ENCODE measurements at places on chromosomes 1 and 21. TPM values are rescaled to one million over a fixed set of nuclear protein-coding genes. Genes with fewer than 3 reads are reported as not detected.

DNA sequence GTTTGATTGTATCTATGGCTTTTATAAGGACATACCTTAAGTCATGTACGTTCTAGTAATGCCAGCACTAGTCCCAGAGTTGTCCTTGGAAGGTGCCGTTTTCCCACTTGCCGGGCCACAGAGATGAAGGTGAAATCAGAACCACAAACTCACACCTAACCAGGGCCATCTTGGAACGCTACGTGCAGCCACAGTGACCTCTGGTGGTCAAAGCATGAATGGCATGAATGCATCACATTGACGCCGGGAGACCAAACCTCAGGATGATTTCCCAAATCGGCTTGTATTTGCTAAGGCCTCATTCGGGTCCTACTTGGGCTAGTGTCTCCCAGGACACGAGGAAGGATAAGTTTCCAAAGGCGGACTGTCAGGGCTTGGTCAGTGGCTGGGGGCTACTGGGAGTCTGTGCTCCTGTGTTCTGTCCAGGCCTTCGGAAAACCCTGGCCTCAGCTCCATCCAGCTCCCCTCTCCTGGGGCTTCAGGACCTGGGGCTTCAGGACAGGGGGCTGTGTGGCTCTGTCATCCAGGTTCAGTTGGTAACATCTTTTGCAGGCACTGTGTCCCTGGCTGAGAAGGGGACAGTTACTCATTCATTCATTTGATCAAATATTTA lies 260.5 kb downstream of the PRDM2 start:
- DNase-seq, result peak; percentile 79

DNA sequence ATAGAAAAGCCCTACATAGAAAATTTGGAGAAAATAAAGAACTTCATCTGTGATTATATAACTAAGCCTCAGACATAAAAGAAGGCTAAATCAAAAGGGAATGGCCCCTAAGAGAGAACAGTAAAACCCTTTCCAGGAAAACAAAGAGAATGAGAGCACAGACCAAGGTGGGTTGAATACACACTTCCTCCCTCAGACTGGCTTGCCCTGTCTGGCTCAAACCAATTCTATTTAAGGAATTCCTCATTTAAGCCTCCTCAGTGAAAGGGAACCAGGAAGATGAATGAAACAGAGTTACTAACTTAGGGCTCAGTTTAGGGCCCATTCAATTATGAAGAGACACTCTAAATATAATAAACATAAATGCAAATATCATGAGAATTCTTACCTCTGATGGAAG lies 10.6 kb upstream of the SYT14 start:
- no peak for DNase-seq

Gene PROX1
- total RNA-seq, result 46.5 TPM

Gene HSD3B1
- not detected for total RNA-seq

Gene YOD1
- 3.5 TPM for total RNA-seq

- no peak for DNase-seq
Observed at GRCh38 chr1:115324649-115325420, 13.2 kb downstream of the NGF start.

Gene DEPDC1
- not detected for total RNA-seq

Gene C1QTNF12
- not detected for total RNA-seq

DNA sequence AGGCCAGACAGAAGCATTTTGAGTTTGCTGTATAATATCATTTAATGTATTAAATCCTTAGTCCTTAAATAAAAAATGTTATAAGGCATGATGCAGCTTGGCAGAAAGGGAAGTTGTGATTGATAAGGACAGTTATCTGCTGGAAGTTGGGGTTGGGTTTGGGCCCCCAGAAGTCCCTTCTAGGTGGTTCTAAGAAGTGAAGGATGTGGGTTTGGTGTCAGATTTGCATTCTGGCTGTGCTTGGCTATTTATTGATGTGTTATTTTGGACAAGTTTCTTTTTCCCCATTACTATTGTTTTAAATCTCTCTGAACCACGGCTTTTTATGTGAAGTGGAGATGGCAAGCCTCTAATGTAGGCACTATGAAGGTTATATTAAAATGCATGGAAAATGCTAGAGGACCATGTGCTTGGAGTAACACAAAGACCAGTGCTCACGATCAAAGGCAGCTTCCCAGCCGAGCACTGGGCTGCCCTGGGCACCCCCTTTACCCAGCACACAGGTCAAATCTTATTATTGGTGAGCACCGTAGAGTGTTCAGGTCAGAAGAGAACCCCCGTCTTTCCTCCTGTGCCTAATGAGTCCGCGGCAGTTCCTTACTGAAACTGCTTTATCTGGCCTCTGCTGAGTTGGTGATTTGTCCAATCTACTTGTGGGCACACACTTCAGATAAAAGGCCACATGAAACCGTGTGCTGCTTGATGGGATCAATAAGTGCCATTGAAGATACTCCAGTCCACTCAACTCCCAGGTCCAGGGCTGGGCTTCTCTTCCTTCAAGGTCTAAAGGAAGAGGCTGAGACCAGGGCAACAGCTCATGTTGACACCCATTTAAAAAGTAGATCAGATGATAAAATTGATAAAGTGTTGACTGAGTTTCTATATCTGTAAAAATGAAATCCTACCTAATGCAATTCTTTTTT lies 212.0 kb downstream of the PRDM2 start:
- DNase-seq, result no peak

DNA sequence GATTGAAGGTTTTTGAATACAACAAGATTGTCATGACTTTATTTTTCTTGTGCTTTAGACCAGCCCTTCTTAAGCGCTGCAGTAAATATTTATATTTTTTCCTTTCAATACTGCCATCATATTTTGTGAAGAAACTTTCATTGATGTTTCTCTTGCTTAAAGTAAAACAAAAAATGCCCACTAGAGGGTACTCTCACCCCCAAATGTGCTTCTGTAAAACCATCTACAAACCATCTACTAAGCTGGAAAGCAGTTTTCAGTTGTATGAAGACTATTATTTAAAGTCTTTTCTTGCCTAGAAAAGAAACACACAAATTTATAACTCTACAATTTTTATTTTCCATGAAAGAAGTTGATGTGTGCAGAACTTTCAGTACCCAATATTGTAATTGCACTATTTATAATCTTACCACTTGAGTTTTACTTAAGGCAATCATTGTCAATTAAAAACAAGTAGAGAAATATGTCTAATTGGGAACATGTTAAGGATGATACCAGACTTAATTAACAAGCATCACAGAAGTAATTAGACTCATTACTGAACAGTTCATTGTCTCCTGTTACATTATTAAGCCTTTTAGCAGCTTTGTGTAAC lies 10.7 kb downstream of the LEPR start:
- no peak for DNase-seq

Gene BARHL2
- total RNA-seq, result not detected

GRCh38 chr1:19347533-19348172 lies 35.5 kb downstream of the SLC66A1 start:
- DNase-seq, result no peak

Gene TDRD10
- total RNA-seq, result 1.8 TPM

Gene PFKFB2
- 11.8 TPM for total RNA-seq

DNA sequence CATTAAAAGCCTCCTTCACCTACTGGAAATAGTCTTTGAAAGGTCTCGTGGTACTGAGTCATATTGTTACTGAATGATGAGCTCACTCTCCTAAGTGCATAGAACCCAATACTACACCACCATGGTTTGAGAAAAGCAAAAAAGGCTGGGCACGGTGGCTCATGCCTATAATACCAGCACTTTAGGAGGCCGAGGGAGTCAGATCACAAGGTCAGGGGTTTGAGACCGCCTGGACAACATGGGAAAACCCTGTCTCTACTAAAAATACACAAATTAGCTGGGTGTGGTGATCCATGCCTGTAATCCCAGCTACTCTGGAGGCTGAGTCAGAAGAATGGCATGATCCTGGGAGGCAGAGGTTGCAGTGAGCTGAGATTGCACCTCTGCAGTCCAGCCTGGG lies 3.3 kb upstream of the HNRNPCL1 start:
- no peak for DNase-seq

DNA sequence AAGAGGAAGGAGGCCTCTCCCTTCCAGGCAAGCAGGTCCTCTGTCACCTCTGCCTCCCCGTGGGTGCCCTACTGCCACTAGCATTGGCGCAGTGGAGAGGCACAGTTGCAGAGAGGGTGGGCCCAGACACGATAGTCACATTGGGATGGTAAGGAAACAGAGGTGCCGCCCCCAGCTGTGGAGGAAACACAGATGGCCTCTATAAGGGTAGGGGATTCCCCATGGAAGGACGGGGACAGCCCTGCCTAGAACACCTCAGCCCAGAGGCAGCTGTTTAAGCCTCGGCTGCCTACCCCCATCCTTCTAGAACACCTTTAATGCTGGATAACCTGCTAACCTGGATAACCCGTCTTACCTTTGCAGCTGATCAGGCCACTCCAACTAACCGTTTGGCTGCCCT lies 65.7 kb upstream of the CNTN2 start:
- no peak for DNase-seq

Gene OPRD1
- not detected for total RNA-seq

DNA sequence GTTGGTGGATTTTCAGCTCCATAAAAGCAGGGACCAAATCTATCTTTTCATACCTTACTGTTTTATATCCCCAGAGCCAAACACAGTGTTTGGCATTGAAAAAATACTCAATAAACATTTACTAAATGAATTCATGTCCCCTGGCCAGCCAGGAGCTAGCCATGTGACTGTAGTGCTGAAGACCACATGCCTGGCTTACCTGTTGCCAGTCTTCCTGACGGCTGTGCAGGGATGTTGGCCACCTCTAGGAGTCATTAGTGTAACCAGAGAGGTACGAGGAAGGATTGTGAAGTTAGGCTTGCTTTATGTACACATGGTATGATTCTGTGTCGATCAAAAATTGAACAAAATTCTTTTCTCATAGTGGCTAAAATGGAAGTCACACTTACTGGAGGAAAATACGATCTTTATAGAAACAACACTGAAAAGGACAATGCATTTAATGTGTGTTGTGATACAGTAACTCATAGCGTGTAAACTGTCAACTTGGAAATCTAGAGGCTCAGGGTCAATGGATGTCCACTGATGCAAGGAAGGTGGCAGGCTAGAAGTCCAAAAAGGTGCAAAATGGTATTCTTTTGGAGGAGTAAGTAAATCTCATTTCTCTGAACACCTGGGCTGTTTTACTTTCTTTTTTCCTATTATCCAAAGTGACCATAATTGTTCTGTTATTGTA lies 60.9 kb downstream of the FGGY start:
- DNase-seq, result no peak

Gene F13B
- total RNA-seq, result not detected

DNA sequence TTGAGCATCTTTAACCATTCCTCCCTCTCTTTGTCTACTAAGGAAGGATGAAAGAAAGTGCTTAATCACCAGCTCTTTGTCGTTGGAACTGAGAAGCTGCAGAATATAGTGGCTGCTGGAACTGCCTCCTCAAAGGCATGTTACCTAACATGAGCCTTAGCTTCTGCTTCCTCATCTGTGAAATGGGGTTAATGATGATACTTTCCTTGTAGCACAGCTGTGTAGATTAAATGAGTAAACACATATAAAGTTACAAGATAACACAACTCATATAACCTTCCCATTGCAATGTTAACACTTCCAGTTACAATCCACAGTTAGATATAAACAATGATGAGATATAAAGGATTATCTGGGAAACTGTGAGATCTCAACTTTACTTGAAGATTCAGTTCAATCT lies 48.4 kb upstream of the ZNF326 start:
- no peak for DNase-seq

GRCh38 chr1:18722270-18722669 lies 91.6 kb downstream of the PAX7 start:
- no peak for DNase-seq

Gene SV2A
- 1.0 TPM for total RNA-seq

DNA sequence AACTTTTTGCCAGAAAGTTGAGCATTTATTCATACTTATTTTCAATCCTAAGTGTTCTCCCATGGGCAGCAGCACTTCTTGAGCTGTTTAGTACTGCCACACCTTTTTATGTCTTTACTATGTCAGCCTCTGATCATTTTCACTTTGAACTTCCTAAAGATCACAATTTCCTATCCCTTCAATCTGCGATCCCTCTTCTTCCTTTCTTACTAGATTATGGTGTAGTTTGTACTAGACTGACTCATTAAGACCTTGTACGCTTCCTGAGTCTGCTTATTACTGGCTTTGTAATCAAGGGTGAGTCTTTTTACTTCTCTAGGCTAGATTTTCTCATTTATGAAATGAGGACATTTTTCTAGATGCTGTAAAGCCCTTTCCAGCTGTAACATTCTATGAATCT lies 55.1 kb downstream of the LRIG2 start:
- DNase-seq, result no peak

GRCh38 chr21:33839167-33839716 lies 76.4 kb downstream of the ATP5PO start:
- DNase-seq, result no peak

- DNase-seq, result no peak
Observed at GRCh38 chr1:240538776-240539430, 73.1 kb downstream of the GREM2 start.

DNA sequence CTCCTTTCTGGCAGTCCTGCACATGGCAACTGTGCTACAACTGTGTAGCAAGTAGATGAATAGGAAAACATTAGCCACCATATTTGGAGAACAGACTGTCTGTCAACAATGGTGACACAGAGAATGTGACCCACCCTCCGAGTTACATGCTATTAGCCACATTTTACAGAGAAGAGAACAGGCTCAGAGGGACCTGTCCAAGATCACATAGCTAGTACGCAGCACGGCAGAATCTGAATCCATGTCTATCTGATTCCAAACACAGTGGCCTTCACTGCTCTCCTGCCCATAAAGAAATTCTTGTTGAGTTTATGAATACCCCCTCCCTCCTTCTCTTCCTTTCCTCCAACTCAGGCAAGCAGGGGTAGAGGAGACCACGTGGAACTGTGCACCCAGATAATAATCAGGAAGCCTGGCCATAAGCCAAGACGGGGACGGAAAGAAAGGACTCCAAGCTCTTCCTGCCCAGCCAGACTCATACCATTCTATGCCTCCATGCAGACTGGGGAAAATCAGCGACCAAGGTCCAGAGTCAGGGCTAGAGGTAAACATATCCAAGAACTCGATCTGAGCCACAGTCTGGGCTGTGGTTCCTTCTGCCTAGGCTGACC lies 78.8 kb downstream of the TRABD2B start:
- DNase-seq, result no peak

Gene GJC2
- 2.3 TPM for total RNA-seq

DNA sequence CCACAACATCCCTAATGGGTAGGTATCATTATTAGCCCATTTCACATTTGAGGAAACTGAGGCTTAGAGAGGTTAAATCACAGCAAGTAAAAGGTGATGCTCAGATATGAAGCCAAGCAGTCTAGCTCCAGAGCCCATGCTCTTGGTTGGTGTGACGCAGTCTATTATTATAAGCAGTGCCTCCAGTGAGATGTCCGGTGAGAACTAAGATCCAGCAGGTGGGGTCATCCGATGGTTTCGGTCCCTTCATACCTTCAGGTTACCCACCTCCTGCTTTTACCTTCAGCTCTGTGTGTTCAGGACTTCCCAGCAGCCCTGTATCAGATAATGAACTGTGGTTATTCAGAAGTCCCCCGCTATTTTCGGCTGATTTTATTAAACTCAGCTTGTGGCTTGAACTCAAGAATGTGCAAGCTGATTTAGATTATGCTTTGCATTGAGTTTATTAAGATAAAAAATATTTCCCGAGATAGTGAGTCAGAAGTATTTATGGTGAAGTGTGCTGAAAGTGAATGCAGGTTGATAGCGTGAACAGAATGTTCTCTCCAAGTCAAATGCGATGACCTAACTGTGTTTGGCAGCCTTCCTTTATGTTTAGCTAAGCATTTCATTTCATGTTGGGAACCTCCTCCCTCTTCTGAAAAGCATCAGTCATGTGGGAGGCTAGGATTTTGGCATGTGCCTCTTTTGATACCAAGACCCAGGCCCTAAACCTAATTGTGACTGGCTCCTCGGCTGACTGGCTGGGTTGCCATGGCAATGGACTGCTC lies 160.9 kb upstream of the UBE2U start:
- DNase-seq, result no peak

Gene KRTAP11-1
- total RNA-seq, result not detected

Measured in right atrium auricular region (tissue), 2 donors.